ENCODE measurements at places on chromosomes 5 and 9.

DNA sequence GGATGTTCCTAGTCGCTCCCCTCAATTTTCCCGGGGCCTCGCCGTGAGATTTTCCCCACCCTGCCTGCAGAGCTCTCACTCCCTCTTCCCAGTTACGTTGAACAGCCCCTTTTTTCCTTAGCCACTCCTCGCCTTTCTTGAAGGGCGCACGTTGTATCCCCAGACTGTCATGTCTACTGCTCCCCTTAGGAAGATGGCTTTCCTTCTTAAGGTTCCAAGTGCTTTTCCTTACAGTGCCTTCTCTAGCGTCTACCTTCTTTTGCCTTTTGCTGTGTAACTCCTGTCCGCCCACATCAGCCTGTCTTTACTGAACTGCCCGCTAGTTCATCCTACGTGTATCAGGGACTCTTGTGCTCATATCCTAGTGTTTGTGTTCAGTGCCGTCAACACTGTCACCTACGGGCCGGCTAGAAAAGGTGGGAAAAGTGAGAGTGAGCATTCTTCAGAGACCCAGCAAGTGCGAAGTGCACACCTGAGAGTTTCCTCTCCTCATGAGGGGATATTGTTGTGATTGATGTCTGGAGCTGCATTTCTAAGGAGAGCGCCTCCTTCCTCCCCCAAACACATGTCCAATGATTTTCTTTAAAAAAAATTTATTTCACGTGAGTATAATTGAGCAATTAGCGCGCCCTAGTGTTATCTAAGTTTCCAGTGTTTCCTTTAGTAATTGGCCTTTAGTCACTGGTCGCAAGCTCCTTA, 764 bp downstream of the CAMLG start:
- H3K36me3 ChIP-seq: no peaks in the 10 kb centered on the region
- peak overlapping the region; percentile 69 for H3K4me3 ChIP-seq
- H3K27me3 ChIP-seq: no peaks in the 10 kb centered on the region

GRCh38 chr9:135245482-135246247, 158.2 kb downstream of the OLFM1 start:
- no peak overlapping the region for H3K27ac ChIP-seq
- H3K27me3 ChIP-seq: no peaks in the 10 kb centered on the region
- H3K4me1 ChIP-seq: peaks cover 7% of the 10 kb centered on the region
- DNase-seq: no peak

DNA sequence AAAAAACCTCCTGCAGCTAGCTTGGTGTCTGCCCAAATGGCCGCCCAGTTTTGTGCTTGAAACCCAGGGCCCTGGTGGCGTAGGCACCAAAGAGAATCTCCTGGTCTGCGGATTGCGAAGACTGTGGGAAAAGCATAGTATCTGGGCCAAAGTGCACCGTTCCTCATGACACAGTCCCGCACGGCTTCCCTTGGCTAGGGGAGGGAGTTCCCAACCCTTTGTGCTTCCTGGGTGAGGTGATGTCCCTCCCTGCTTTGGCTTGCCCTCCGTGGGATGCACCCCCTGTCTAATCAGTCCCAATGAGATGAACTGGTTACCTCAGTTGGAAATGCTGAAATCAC, 83.0 kb upstream of the JAK2 start:
- H3K4me1 ChIP-seq: no peaks in the 10 kb centered on the region
- H3K27ac ChIP-seq: no peak overlapping the region
- H3K36me3 ChIP-seq: no peaks in the 10 kb centered on the region
- H3K27me3 ChIP-seq: no peaks in the 10 kb centered on the region
- no peak for DNase-seq
- H3K4me3 ChIP-seq: no peak overlapping the region

DNA sequence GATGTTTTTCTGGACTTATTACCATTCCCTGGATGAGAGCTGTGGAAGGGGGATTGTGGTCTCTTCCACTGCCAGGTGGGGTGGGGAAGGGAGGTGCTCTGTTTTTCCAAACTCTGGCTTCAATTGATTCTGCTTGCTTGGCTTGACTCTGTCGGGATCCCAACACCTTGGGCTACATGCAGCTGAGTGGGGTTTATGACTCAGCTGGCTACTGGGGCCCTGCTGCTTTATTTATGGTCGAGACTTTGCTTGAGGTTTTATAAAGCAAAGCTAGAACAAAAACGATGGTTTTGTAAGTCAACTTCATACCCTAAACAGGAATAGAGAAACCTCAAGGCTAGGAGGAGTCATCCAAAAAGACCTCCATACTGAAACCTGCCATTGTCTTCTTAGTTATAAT, 76.3 kb downstream of the AOPEP start:
- no peaks in the 10 kb centered on the region for H3K27me3 ChIP-seq
- peaks cover 43% of the 10 kb centered on the region for H3K36me3 ChIP-seq
- peaks cover 10% of the 10 kb centered on the region for H3K4me1 ChIP-seq
- no peak for DNase-seq
- no peak overlapping the region for H3K4me3 ChIP-seq

- peaks cover 2% of the 10 kb centered on the region for H3K4me1 ChIP-seq
- no peak overlapping the region for H3K4me3 ChIP-seq
- H3K36me3 ChIP-seq: no peaks in the 10 kb centered on the region
- H3K27ac ChIP-seq: no peak overlapping the region
Observed at GRCh38 chr9:91978740-91979414, 28.8 kb upstream of the ROR2 start.

DNA sequence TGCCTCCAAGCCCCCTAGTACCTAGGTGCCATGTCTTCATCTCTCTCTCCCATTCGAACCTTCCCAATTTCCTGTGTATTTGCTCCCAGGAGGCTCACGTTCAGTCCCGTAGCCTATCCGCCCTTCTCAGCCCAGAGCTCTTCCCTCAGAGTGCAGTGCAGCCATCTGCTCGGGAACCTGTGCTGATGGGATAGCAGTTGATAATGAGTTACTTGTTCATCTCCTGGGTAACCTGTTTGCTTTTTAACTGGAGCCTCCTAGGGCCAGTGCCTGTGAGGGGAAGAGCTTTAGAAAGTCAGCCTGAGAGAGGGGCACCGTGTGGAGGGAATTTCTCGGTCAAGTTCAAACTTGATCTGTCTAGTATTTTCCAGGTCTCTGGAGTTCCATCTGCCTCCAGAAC, 229.8 kb upstream of the IL12B start:
- H3K4me3 ChIP-seq: no peak overlapping the region
- H3K36me3 ChIP-seq: no peaks in the 10 kb centered on the region
- DNase-seq: no peak
- no peak overlapping the region for H3K27ac ChIP-seq
- H3K27me3 ChIP-seq: no peaks in the 10 kb centered on the region

DNA sequence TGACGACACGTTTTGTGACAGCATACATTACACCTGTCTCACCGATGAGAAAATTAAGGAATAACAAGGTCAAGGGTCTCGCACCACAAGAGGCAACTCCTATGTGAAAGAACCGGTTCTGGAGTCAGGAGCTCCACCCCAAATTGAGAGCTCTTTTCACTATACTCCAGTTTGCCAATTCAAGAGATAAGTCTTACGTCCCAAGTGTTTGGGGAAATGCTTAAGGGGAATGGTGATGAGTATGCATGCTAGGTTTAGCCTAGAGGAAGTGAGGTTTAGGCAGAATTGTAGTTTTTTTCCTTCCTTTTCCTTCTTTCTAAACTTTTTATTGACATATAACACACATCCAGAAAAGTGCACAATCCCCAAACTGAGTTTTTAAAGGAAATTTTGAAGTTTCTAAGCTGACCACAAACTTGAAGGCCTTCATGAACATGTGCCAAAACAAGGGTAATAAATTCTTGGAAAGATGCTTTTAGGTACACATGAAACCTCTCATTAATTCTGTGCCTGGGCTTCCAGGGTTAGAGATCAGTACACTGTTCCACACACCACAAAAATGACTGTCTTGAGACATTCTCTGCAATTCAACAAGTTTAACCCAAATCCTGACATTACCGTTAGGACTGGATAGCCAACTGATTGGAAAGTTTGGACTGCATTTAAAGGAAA, 127.6 kb upstream of the SLC1A3 start:
- H3K36me3 ChIP-seq: no peaks in the 10 kb centered on the region
- no peak overlapping the region for H3K27ac ChIP-seq

GRCh38 chr5:109643791-109644350, 45.9 kb upstream of the MAN2A1 start:
- no peak overlapping the region for H3K4me3 ChIP-seq
- H3K4me1 ChIP-seq: no peaks in the 10 kb centered on the region
- no peaks in the 10 kb centered on the region for H3K27me3 ChIP-seq
- no peak for DNase-seq

GRCh38 chr9:109600142-109600541, 102.0 kb upstream of the PTPN3 start:
- no peak overlapping the region for H3K4me3 ChIP-seq
- DNase-seq: no peak
- no peaks in the 10 kb centered on the region for H3K36me3 ChIP-seq
- H3K27ac ChIP-seq: no peak overlapping the region
- H3K4me1 ChIP-seq: no peaks in the 10 kb centered on the region

- H3K27ac ChIP-seq: no peak overlapping the region
- H3K27me3 ChIP-seq: no peaks in the 10 kb centered on the region
- no peaks in the 10 kb centered on the region for H3K36me3 ChIP-seq
- H3K4me3 ChIP-seq: no peak overlapping the region
- peaks cover 2% of the 10 kb centered on the region for H3K4me1 ChIP-seq
Observed at GRCh38 chr9:87427851-87428506, 69.7 kb upstream of the DAPK1 start.

- no peak for DNase-seq
- H3K36me3 ChIP-seq: no peaks in the 10 kb centered on the region
- peaks cover 4% of the 10 kb centered on the region for H3K4me1 ChIP-seq
- no peak overlapping the region for H3K27ac ChIP-seq
Observed at GRCh38 chr5:54307583-54307982, 2.8 kb downstream of the ARL15 start.

GRCh38 chr5:73454379-73455036, 5.9 kb upstream of the FOXD1 start:
- peak overlapping the region; percentile 68 for H3K4me3 ChIP-seq
- H3K27me3 ChIP-seq: peaks cover 17% of the 10 kb centered on the region
- DNase-seq: no peak

DNA sequence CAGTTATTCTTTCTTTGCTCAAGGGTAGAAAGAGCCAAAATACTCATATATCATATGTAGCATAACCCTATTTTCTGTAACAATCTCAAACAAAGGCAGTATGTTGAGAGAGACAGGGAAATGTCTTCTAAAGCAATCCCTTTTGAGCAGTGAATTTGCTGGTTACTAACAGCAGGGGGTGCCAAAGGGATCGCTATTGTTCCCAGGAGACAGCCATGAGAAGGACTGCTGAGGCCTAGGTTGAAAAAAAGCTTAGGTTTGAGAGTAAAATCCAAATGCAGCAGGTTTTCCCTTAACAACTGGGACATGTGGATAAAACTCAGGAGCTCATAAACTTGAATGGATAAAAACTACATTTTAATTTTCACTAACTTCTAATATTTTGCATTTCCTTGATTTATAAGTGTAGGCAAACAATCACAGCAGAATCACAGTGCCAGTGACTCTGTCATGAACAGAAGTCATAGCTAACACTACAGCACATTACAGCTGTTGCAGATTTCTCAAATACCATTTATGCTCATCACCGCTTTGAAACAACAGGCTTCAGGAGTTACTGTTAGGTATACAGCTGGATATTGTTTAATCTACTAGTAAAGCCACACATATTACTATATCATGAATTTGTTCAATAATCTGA, 148.4 kb downstream of the MAPKAP1 start:
- H3K36me3 ChIP-seq: no peaks in the 10 kb centered on the region
- no peak overlapping the region for H3K27ac ChIP-seq
- H3K4me1 ChIP-seq: peaks cover 4% of the 10 kb centered on the region
- peak; percentile 66 for DNase-seq
- no peak overlapping the region for H3K4me3 ChIP-seq
- no peaks in the 10 kb centered on the region for H3K27me3 ChIP-seq

DNA sequence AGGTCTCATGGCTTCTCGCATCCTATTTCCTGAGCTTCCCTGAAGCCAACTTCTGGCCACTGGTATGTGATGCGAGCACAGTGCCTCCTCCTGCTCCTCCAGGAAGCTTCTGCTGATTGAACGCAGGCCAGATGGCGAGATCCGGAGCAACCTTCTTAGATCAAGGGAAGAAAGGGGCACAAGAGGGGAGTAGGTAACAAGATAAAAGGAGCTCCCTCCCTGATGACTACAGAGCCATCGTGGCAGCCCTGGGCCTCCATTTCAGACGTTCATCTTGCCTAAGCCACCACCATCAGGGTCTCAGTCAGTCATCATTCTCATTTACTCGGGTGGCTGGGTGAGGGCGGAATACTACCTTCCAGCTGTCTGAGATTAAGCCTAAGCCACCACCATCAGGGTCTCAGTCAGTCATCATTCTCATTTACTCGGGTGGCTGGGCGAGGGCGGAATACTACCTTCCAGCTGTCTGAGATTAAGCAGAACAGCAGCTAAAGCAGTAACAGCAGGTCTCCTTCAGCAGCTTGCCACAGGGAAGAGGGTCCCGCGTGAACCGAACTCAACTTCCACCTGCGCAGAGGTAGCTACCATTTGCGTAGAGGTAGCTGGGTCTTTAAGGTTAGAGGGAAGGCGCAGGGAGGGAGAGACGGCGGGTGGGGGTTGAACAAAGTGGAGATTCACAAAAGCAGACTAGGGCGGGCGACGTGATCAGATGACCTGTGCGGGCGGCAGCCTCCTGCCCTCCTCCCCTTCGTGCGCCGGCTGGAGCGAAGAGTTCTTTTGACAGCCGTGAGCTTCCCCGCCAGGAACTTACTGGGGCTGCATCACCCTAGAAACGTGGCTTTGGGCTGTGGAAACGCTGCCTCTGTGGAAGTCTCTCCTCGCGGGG, 27.9 kb upstream of the MGAT1 start:
- H3K4me3 ChIP-seq: peak overlapping the region; percentile 83
- peak overlapping the region; percentile 61 for H3K27ac ChIP-seq
- no peaks in the 10 kb centered on the region for H3K27me3 ChIP-seq
- no peaks in the 10 kb centered on the region for H3K36me3 ChIP-seq

GRCh38 chr5:142888469-142889085, 118.4 kb downstream of the ARHGAP26 start:
- H3K27ac ChIP-seq: no peak overlapping the region
- no peaks in the 10 kb centered on the region for H3K36me3 ChIP-seq
- H3K4me3 ChIP-seq: no peak overlapping the region
- peaks cover 2% of the 10 kb centered on the region for H3K4me1 ChIP-seq

DNA sequence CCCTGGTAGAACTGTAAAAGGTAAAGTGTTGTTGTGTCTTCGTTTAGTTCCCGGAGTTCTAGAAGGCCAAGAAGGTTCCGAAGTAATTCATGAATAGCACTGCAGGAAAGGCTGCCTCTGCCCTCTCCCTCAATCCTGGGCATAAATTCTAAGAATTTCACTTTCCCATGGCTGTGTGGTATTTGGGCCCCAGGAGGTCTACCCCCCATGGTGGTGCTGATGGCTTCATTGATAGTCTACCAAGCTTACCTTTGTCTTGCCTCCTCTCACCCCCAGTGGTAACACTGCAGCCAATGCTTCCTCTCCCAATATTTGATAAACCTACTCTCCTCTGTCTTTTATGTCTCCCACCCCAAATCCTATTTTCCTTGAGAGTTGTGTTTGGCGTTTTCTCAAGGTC, 39.5 kb downstream of the ADAMTS16 start:
- peaks cover 16% of the 10 kb centered on the region for H3K4me1 ChIP-seq
- H3K27me3 ChIP-seq: peaks cover 12% of the 10 kb centered on the region
- no peak for DNase-seq
- no peaks in the 10 kb centered on the region for H3K36me3 ChIP-seq
- no peak overlapping the region for H3K4me3 ChIP-seq

- H3K4me1 ChIP-seq: no peaks in the 10 kb centered on the region
- H3K27me3 ChIP-seq: no peaks in the 10 kb centered on the region
- no peaks in the 10 kb centered on the region for H3K36me3 ChIP-seq
- no peak within 1 kb of the TSS for H3K27ac ChIP-seq
Observed at GRCh38 chr9:127854184-127854806, at the start of gene ENG. TSS of gene ENG (minus strand) at chr9:127854658. CDS start at chr9:127854355, 303 bp downstream.

Data from neuronal stem cell (in vitro differentiated cells).